ENCODE measurements at places on chromosomes 3 and 15.

- no peak for DNase-seq
These were observed 53.9 kb downstream of the COPS2 start for GRCh38 chr15:49101536-49101935.

DNA sequence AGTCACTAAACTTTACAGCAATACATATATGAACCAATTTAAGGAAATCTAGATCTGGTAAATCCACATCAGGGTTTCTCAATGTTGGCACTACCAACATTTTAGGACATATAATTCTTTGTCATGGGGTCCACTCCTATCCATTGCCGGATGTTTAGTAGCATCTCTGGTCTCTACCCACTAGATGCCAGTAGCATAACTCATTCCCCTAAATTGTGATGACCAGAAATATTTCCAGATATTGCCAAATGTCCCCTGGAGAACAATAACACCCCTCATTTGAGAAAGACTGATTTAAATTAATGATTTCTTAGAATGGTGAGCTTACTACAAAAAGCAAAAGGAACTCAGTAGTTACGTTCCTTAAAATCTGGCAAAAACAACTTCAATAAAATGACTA is 23.1 kb upstream of the ANKRD28 start:
- DNase-seq, result no peak

DNA sequence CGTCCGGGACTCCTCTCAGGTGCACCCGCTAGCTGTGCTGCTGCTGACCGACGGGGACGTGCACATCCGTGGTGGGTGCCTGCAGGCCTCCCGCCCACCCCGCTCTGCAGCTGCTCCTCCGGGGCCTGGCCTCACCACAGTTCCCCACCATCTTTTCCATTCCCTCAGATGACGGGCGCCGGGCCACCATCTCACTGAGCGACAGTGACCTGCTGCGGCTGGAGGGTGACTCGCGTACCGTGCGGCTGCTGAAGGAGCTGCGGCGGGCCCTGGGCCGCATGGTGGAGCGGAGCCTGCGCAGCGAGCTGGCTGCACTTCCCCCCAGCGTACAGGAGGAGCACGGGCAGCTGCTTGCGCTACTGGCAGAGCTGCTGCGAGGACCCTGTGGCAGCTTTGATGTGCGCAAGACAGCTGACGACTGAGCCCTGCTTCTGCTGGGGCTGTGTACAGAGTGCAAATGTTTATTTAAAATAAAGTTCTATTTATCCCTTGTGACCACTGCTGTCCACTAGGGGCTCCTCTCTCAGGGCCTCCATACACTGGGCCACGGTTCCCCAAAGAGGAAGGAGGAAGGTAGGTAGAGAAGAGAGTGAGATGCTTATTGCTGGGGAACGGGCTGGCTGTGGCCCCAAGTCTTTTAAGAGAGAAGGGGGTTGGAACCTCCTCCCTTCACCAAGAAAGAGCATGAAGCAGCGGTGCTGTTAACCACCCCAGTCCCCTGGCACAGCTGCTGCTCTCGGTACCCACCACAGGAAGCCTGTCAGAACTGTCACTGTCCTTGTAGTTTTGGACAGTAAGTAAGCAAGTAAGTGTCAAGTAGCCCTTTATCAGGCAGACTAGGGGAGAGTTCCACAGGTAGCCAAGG is 47.0 kb downstream of the DHX30 start:
- no peak for DNase-seq

DNA sequence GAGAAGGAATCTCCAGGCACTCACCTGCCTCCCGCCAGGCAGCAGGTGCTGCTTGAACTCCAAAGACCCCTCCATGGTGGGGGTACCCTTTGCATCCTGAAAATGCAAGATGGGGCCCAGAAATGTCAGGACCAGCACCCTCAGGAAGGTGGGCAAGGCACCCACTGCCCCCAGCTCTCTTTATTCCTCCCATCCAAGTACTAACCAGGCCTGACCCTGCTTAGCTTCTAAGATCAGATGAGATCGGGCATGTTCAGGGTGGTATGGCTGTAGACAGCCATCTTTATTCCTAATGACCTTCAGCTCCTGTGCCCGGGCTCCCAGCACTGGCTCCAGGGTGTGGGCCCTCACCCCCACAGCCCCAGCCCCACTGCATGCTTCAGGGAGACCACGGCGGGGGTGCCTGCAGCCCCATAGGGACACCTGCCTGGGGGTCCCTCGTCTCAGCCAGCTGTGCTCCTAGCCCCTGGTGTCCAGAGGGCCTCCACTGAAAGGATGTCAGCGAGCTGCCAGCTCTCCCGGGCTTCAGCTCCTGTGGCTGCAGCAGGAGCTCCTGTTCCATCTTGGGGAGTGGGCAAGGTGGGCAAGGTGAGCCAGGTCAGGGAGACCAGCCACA is 13.2 kb downstream of the PLA2G4B start:
- no peak for DNase-seq

GRCh38 chr3:65277798-65278197 is 590.0 kb upstream of the ADAMTS9 start:
- no peak for DNase-seq

DNA sequence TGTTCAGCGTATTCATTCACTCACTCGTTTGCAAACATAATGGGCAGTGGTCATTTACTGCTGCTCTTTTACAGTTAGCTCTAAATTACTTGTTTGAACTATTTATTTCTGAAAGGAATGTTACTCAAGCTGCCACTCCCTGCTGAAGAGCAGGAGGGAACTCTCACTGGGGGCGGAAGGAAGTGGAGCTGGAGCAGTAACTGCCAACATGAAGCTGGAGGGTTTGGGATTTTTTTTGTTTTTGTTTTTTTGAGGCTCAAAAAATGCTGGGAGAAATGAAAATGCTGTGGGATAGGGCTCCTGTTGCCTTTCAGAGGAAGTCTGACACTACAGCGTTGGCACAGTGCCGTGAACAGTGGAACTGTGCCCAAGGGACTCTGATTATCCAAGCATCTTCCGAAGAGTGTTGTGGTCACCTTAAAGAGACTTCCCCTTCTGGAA is 44.1 kb downstream of the SENP2 start:
- DNase-seq, result no peak

DNA sequence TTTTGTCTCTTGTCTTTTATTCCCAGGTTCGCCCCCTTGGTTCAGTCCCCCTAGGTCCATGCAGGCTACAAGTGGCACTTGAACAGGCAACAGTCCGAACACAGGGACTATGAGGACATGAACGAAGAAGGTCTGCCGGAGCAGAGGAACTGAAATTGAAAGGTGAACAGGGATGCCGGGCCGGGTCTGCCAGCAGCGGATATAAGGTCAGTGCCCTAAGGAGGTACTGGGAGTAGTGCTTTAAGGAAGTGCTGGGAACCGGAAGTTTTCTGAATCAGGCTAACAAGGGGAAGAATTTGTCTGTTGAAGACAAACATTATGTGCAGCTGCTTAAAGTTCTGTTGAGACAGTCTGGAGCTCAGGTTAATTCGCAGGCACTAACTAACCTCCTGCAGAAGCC is 46.8 kb downstream of the LSM3 start:
- DNase-seq, result no peak

DNA sequence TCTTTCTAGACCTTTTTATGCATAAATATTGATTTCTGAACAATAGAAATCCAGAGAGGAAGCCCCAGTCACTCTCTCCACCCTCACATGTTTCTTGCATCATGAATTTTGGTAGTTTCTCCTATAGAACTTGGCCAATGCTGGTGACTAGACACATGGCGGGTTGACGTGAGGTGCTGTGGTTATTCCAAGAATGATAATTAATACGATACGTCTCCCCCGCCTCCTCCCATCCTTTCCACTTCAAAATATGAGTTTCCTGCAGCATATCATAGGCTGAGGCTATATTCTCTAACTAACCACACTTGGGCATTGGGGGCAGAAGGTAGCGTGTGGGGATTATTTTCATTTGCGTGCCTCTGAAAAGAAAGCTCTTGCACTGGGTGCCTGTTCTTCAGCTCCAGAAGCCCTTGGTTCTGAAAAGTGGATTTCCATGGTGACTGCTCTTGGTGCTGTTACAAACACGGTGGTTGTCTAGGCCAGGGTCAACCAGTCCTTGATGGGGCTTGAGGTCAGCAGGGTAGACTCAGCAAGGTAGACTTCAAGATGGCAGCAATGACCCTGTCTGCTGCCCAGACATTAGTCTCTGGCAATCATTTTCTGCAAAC is 5.3 kb downstream of the TNFSF10 start:
- DNase-seq, result no peak

DNA sequence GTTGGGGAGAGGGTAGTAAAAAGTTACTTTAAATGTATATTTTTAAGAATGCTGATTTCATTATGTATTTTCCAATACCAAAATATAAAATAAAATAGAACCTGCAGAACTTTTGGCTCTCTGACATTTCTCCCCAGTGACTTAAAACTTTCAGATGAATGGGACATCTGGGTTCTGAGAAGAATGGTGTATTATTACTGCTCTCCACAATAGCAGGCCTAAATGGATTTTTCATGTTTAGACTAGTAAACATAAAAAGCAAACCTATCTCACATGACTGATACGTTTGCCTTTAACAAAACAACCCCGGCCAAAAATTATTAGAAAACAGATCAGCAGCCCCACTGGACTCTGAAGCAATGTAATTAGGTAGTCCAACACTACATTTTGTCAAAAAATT is 73.8 kb downstream of the FHIT start:
- DNase-seq, result no peak

- DNase-seq, result no peak
These were observed 55.6 kb downstream of the CYP11A1 start for GRCh38 chr15:74311734-74312444.

DNA sequence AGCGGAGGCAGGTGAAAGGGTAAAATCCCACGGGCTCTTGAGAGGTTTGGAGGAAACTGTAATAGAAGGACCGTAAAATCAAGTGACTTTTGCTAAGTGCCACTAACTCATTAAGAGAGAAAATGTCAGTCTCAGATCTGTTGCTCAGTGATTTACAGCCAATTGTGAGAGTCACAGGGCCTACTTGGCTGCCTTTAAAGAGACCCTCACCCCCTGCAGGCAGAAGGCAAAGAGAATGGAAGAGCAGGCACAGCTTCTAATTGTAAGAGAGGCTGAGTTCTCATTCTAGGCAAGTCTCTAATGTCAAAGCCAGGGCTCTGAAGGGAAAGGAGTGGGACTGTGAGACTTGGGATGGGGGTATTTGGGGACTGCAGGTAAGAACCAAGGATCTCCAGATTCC is 9.3 kb upstream of the SYNM start:
- DNase-seq, result no peak

- DNase-seq, result no peak
These were observed 32.9 kb upstream of the CTSH start for GRCh38 chr15:78977591-78978347.

DNA sequence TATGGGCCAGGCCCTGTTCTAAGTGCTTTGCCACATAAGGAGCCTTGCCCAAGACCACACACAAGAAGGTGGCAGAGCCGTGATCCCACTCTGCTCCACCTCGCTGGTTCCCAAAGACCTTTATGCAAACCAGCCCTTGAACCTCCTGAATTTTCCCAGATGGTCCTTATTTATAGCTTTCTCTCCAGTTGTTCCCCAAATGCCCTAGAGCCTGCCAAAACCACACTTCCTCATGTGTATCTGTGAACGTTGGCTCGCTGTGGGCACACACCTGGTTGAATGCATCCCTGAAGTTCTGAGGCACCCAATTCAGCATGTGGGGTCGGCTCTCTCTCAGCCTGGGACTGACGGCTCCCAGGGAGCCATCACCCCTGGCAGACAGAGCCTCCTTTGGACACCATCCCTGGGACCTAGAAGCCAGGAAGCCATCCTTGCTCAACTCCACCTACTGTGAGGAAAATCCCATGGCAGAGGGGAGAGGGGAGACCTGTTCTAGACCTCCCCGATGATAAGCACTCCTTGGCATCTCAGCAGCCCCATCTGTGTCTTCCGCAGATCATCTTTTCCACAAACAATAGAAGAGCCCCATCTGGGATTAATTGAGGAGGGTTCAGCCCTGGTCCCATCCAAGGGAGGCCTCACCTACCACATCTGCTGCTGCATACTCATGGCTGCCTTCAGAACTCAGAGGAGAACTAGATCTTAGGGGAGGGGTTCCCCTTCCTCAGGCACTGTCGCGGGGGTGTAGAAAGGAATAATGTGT is 42.3 kb upstream of the LIMD1 start:
- DNase-seq, result no peak

DNA sequence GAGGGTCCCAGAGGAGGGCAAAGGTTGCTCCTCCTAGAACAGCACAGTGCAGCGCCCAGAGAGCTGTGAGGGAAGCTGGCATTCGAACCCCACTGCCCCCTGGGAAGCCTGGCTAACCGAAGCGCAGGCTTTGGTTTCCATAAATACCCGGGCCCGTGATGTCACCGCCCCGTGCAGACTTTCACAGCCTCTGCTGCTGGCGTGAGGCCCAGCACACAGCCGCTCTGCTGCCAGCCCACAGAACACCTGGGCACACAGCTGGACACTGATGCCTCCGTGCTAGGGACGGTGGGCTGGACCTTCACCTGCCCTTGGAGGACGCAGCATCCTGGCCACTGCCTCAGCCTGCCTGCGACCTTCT is 1.0 kb downstream of the IQSEC1 start:
- DNase-seq, result no peak

DNA sequence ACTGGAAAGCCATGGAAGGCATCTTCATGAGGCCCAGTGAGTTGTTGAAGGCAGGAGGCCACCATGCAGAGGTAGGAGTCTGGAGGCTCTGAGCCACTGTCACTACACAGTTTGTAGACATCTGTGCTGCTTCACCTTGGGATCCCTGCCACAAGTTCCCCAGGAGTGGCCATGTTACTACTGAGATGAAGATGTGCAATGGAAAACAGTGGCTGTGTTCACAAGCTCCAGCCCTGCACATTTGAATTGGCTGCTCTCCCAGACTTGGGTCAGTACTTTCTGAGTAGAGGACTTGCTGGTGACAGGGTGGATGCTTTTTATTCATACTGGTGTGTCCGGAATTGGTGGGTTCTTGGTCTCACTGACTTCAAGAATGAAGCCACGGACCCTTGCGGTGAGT is 86.9 kb upstream of the C15orf39 start:
- DNase-seq, result no peak

DNA sequence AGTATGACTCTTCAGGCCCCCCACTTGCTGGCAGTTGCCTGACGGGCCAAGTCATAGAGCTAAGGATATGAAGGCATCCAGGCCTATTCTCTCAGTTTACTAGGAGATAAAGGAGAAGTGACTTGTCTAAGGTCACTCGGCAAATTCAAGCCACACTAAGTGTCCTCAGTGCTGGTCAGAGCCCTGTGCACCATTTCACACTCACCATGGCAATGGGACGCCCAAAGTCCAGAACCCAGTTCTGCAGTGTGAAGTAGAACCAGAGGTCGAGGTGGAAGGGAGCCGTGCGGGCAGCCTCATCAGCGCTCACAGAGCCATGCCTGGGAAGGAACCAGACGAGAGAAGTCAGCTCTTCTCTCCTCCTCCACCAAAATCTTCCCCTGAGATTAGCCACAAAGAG is 11.2 kb downstream of the CLN6 start:
- peak; percentile 31 for DNase-seq

DNA sequence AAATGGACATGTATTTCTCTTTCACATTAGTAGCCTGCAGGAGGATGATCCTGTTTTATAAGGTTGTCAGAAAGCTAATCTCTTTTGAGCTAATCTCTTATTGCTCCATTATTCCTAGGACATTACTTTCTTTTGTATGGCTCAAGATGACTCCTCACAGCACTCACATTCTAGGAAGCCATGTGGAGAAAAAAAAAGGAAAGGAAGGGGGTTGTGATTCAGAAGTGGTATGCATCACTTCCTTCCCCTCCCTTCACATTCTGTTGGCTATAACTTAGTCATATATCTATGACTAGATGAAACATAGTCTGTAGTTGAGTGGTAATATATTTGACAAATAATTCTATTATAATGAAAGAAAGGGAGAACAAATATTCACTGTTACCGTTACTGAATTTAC is 168.8 kb upstream of the TTC14 start:
- no peak for DNase-seq

GRCh38 chr3:64161481-64161952 is 63.7 kb downstream of the PRICKLE2 start:
- no peak for DNase-seq

Measured in activated naive CD4-positive, alpha-beta T cell treated with anti-CD3 and anti-CD28 coated beads, Interleukin-2, amount 50 U/mL, for 72 hours (primary cell).